T-cell (primary cell): ENCODE measurements at places on chromosomes 4 and X. TPM values are rescaled to one million over a fixed set of nuclear protein-coding genes. Genes with fewer than 3 reads are reported as not detected.

GRCh38 chrX:38891641-38892413, 90.6 kb downstream of the MID1IP1 start:
- no peak for DNase-seq

The F11 gene
- total RNA-seq = not detected

DNA sequence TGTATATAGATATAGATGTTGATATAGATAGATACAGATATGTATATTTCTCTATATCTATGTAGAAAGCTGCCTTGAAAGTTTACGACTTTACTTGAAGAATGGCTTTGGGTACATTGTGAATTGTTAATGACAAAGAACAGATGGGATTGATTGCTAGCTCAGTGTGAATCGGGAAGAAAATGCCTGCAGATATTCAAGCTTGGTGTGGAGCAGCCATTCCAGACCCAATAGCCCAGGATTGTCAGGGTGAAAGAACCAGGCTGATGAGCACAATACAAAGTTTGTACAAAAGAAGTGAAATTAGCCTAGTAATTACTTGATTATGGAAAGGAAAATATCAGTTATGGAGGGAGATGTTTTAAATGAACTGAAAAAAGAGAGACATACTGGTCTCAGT, 946.2 kb downstream of the STPG2 start:
- no peak for DNase-seq

The CLGN gene
- total RNA-seq = not detected

DNA sequence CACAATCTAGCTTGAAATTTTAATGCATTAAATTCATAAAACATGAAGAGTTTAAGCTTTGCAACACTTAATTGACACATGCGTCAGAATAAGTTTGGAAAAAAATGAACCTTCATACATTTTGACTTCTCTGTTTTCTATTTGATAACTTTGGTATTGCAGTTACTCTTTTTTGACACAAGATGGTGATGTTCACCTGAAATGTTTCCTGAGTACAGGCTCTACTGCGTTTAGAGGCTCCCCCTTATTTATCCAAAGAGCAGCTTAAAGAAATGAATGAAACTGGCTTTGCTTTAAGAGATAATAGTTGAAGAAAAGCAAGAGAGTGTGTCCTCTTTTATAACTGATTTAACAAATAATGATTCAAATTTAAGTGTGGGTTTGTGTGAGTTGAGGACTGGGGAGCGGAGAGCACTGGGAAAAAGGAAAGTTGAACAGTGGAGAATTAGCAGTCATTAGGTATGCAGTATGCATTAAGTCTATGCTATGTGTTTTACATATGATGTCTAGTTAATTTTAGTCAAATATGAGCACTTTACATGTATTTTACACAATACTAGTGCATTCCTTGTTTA, 180.6 kb upstream of the NUDT6 start:
- DNase-seq = no peak

The SHROOM2 gene
- 0.06 TPM for total RNA-seq

The WDR17 gene
- 0.92 TPM for total RNA-seq

GRCh38 chrX:22134681-22135080, 102.6 kb downstream of the PHEX start:
- no peak for DNase-seq

The USP9X gene
- total RNA-seq = 62.7 TPM

The RPA4 gene
- total RNA-seq = 0.78 TPM

DNA sequence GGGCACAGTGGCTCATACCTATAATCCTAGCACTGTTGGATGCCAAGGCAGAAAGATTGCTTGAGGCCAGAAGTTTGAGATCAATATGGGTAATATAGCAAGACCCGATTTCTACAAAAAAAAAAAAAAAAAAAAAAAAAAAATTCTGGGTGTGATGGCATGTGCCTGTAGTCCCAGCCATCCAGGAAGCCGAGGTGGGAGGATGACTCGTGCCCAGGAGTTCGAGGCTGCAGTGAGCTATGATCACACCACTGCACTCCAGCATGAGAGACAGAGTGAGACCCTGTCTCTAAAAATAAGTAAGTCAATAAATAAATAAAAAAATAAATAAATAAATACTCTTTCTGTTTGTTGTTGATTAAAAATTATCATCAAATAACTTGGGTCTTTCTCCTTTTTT, 62.4 kb upstream of the BMPR1B start:
- DNase-seq = no peak

- peak; percentile 71 for DNase-seq
Measured at GRCh38 chr4:76993787-76994641, 44.5 kb downstream of the SEPTIN11 start.

DNA sequence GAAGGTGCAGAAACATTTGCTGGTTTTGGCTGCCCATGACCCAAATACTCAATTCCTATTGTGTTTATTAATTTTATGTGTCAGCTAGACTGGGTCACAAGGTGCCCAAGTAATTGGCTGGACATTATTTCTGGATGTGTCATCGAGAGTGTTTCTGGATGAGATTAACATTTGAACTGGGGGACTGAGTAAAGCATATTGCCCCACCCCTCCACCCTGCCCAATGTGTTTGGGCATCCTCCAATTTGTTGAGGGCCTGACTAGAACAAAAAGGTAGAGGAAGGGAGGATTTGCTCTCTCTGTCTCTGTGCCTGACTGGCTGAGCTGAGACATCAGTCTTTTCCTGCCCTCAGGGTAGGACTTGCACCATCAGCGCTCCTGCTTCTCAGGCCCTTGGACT, 29.7 kb upstream of the LCORL start:
- no peak for DNase-seq

The PRR32 gene
- not detected for total RNA-seq

The FOXR2 gene
- not detected for total RNA-seq

The NAP1L3 gene
- 4.9 TPM for total RNA-seq

- DNase-seq = peak; percentile 67
Measured at GRCh38 chr4:98446499-98447375, 185.6 kb downstream of the RAP1GDS1 start.

DNA sequence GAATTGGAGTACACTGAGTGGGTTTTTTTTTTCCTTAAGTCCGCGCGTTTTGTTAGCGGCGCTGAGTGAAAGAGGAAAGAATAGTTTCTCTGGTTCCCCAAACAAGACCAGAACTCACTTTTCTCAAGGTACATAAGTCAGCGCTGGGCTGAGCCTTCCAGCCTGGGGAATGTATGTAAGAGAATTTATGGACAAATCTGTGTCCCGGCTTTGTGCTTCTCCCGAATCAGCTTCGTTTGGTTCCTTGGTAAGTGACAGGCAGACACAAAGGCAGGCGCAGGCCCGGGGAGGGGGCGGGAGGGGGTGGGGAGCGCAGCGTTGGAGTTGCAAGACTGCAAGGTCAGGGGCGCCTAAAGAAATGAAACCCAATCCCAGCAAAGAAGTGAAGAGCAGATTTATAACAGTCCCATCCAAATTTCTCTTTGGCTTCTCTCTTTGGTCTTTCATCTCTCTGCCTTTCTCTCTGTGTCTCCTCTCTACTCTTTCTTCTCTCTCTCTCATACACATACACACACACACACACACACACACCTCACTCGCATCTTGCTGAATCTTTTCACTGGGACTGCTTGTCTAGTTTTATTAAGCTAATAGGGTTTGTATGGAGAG, 981 bp downstream of the TET2 start:
- DNase-seq = peak; percentile 26

The UBA1 gene
- total RNA-seq = 116 TPM

GRCh38 chrX:1391707-1392375, at the start of gene SLC25A6:
Gene SLC25A6 (minus strand): TSS chrX:1392113. CDS start chrX:1392009, 104 bp downstream.
- peak; percentile 99 for DNase-seq
